ENCODE measurements at places on chromosomes 6 and 20.

DNA sequence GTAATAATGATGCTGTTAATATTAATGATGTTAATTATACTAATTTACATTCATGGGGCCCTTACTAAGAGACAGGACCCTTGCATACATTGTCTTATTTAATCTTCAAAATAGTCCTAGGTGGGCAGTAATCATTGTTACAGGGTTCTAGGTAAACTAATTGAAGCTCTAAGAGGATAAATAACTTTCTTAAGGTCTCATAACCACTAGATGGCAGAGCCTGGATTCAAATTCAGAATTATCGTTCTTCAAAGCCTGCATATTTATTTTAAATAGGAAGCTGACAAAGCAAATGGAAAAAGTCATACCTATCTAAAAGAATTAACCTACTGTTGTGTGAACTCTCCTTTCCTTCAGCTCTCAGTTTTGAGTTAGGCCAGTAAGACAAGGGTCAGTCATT lies 23.5 kb downstream of the PTCHD4 start:
- DNase-seq: no peak

DNA sequence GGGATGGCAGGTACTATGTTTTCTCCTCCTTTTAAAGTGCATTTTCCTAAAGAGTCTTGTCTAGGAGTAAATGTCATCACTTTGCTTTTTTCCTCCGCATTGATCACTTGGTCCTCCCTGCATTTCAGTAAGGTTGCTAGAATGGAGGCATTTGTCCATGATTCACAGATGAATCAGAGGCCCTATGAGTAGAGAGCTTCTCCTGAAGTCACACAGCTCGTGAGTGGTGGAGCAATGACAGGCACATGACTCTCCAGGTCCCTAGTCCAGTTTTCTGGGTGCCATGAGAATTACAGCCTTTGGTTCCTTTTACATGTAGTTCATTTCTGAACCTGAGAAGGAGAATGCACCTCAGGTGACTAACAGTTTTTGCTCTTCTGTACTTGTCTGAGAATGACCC lies 50.5 kb downstream of the HLA-A start:
- DNase-seq: no peak

- DNase-seq: no peak
Measured at GRCh38 chr20:30484009-30484748, 773.3 kb upstream of the DEFB115 start.

DNA sequence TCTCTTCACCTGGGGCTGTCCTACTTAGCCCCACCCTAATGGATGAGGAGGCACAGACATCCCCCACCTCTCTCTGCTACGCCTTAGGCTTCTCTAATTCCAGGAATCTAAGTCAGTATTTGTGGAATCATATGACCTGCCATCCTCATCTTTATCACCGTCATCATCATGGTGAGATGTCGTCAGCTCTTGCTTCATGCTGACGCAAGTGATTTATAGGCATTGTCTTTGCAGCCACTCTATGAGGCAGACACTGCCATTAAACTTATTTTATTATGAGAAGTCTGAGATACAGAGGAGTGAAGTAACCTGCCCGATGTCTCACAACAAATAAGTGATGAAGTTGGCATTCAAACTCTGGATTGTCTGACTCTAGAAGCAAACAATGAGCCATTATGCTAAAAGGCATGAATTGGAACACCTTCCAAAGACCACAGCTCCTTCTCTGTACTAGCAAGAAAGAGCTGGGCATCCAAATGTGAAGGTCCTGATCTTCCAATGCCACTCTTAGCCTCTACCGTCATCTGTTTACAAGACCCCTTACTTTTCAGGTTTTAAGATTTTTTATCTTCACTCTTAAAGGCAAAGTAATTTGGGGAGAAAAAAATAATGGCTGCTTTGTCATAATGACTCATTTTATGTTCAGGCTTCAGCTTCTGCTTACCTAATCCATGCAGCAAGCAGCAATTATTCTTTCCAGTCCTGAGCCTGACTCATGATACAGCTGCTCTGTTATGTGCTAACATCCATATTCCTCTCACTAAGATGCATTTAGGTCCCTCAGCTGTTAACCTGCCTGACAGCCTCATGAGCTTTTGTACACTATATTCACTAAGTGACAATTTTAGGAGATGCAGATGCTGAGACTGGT lies 113.7 kb upstream of the BCLAF1 start:
- no peak for DNase-seq

GRCh38 chr20:56345911-56346310 lies 12.9 kb upstream of the FAM210B start:
- DNase-seq: no peak

DNA sequence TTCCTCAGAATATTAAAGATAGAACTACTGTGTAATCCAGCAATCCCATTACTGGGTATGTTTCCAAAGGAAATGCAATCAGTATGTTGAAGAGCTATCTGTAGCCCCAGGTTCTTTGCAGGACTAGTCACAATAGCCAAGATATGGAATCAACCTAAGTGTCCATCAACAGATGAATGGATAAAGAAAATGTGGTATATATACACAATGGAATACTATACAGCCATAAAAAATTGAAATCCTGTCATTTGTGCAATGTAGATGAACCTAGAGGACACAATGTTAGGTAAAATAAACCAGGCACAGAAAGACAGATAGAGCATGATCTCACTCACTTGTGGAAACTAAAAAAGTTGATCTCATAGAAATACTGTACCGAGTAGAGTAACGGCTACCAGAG lies 306.0 kb upstream of the MARCKS start:
- DNase-seq: no peak

DNA sequence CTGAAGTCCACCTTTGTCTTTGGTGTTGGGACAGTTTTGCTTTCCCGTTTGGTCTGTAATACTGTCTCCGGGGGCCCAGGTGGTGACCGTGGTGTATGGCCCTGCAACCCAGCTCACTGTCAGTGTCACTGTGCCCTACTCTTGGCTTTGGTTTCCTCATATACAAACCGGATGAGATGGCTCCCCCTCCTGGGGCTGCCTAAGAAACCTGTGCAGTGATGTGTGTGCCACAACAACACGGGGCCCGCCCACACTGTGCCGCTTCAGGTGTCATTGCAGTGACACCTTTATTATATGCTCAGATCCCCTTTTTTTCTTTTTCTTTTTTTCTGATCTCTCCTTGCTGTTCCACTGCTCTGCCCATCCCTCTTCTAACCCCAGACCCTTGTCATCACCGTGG lies 73.9 kb downstream of the RAMACL start:
- DNase-seq: peak; percentile 20

DNA sequence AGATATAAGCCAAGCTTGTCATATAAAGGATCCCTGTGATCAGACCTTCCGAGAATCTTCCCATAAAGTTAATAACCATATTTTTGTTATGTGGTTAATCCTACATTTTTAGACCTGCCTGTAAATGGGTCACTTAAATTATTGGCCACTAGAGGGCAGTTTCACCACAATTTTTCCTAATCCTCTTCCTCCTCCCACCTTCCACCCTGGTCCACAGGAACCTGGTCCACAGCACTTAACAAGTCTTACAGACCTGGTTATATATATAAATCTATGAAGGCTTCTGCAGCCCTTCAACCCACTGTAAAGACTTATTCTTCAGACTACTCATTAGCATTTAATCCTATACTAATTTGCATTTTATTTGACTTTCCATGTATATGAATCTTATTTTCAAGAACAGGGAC lies 28.3 kb downstream of the MRS2 start:
- no peak for DNase-seq

DNA sequence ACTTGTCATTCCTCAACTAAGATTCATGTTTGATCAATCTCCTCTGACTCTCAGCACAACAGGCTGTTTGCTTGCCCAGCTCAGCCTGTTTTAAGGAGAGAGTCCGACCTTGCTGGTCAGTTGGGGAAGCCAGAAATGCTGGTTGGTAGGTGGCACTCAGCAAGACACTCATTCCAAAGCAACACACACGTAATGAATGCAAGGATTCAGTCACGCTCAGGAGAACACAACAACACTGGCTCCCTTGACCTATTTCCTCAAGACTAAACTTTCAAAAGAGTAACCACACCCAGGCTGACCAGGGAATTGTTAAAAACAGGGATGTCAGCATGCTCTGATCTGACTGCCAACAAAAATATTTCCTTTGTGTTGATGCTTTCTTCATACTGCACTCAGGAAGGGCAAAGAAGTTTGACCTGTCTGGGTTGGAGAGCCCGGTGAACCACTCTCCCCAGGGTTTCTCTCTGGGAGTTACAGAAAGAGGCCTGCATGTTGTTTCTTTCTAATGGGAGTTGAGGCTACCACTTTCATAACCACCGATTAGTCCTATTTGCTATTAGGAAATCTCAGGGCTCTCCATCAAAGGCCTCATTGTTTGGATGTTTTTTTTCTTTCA lies 25.6 kb upstream of the PREP start:
- DNase-seq: no peak

DNA sequence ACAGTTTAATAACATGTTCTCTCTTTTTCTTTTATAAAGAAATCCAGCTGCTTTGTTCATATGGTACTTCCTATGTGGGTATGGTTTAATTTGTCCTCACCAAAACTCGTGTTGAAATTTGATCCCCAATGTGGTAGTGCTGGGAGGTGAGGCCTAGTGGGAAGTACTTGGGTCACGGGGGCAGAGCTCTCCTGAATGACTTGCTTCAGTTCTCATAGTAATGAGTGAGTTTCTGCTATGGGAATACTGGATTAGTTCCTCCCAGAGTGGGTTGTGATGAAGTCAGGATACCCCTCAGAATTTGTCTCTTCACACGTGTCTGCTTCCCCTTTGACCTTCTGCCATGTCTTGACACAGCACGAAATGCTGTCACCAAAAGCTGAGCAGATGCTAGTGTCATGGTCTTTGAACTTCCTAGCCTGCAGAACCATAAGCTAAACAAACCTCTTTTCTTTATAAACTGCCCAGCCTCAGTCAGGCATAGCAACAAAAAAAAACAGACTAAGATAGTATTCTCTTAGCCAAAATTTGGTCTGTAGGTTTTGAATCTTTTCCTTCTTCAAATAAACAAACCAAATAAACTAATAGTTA lies 87.8 kb upstream of the HS3ST5 start:
- DNase-seq: no peak

DNA sequence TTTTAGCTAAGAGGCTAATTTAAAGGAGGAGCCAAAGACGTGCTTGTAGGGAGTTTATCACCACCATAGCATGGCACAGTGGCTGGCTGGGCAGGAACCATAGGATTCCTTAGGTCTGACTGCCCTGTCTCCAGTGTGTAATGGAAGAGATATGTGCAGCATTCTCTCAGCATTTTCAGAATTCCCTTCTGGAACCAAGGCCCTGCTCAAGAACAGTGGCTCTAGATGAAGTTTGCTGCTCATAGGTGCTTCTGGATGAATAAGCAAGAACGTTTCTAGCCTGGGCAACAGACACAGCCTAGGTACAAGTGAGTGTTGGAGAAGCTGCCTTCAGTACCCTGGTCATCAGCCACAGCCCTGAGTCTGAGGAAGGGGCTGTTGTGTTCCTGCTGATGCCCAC lies 69.1 kb downstream of the LCA5 start:
- DNase-seq: no peak

DNA sequence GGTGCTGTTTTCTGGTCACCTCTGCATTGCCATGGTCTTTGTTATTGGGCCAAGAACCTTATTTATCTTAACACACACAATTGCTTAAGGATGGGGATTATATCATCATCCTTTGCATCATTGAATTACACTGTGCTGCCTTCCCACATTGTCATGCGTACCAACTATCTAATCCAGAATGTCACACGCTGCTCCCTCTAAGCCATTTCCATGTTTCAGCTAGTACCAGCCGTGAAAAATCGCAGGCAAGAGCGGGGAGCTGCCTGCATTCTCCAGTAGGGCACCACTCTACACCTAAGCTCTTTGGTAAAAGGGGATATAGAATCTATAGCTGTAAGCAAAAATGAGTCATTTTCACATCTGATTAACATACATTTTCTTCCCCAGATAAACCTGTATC lies 277.0 kb downstream of the PRL start:
- no peak for DNase-seq

DNA sequence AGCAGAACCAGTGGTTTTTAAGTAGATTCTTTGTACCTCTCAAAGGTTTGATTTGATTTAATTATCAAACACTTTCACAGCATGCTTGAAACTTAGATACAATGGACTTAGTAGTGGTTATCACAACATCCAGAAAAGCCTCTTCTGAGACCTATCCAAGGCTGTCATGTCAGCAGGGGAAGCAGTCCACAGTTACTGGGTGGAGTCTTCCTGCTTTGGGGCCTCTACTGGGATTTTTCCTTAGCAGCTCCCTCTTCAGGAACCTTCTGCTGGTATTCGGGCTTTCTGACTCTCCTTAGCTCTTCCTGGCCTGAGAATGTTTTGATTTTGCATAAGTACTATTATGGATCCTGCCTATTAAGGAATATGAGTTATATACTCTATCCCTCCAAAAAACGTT lies 36.0 kb downstream of the ARFGEF2 start:
- DNase-seq: no peak

DNA sequence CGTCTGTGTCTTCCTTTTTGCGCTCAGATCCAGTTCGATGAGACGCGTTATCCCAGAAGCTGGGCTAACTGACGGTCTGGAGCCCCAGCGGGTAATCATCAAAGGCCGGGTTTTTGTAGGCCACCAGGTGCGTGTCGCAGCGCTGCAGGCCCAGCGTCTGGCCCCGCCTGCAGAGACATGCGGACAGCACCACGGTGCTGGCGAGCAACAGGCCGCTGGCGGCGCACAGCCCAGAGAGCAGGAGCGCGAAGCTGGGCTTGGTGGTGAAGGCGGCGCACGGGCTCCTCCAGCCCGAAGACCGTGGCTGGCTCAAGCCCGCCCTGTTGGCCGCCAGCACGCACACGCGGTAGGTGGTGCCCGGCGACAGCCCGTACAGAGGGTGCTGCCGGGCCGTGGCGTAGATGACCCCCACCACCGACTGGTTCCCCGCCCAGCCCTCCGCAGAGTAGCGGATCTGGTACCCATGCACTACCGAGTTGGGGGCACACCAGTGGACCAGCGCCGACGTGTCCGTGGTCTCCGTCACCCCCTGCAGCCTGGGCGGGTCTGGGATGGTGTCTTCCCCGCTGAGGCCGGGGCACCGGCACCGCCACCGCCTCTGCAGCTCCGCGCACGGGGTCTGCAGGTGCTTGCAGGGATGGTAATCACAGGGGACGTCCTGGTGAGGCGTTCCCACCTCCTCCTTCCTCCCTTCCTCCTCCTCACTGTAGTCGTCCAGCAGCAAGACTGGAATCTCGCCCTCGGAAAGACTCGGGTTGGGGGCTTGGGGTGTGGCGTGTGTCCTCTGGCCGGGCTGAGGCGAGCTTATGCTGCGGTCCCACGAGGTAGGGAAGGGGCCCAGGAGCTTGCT lies 12.7 kb downstream of the LRRN4 start:
- no peak for DNase-seq

- DNase-seq: no peak
Measured at GRCh38 chr6:165231581-165232561, 77.5 kb downstream of the C6orf118 start.

DNA sequence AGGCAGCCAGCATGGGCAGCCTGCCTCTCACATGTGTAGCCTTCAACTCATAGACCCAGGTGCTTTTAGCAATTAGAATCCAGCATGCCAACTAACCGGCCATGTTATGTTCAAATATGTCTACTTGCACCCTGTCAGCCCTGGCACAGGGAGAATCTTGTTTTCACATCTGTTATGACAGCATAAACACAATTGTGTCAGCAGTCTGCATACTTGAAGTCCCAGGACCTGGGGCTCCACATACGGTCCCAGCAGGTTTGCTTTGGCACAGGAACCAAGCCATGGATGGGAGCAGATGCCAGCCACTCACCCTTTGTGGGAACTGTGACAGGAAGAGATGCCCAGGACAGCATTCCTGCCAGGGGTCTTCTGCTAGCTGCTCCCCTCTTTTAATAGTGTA lies 67.2 kb upstream of the SYNDIG1 start:
- DNase-seq: no peak

GRCh38 chr6:136647363-136647852 lies 97.2 kb upstream of the MAP7 start:
- no peak for DNase-seq

All from GM12892 (cell line).